ENCODE measurements at places on chromosomes 3 and 15.

DNA sequence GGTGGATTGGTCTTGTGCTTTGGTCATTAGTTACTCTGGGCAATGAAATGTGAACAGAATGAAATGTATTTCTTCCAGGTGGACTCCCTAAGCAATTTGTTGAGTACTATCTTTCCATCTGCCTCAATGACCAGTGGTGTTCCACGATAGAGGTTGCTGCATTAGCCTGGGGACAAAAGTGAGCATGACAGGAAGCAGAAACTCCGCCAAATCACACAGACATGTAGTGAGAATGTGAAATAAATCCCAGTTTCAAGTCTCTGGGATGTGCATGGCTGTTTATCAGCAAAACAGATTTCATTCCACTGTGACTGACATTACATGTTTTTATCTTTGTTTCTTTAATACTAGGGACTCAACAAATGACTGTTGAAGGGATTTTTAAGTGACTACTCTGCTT, 63.3 kb upstream of the DCBLD2 start:
- no peak for DNase-seq

GRCh38 chr3:12473511-12473910, 10.8 kb upstream of the TSEN2 start:
- no peak for DNase-seq

DNA sequence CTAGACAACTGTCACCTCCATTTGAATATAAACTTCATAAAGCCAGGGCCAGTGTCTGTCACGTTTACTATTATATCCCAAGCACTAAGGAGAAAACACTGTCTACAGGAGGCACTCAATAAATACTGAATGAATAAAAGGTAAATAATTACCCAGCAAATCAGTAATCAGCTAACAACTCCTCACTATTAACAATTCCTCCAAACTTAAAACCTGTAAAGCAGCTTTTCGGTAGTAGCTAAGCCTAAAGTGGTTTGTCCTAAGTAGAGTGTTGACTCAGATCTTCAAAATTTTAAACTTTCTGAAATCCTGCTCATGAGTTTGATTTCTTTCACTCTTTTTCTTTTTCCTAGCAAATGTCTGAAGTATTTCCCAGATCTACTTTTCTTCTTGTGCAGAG, 39.9 kb downstream of the C3orf80 start:
- DNase-seq, result no peak

DNA sequence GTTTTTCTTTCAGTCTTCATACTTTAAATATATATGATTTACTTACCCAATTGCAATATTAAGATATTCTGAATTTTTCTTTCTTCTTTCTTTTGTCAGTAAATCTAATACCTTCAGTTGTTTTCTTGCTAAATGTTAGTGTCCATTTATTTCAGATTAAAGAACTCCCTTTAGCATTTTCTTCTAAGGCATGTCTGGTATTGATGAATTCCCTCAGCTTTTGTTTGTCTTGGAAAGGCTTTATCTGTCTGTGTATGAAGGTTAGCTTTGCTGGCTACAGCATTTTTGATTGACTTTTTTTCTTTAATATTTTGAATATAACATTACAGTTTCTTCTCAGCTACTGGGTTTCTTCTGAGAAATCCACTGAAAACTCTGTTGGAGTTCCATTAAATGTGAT, 64.0 kb upstream of the PLSCR4 start:
- no peak for DNase-seq

DNA sequence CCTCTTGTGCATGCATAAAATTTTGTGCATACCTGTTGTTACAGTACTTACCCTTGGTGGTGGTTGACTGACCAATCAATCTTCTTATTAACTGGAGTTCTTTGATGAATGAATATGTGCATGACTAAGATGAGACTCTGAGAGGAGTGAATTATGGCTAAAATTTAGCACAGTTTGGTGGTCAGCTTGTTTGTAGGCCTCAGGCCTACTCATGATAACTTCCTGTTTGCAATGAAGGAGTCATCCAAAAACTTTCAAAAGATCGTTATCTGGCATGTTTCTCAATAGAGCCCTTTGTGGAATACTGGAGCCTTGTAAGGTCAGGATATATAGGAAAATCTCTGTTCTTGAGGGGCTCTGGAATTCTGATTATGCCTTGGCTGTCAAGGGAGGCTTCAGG, 66.5 kb downstream of the LEKR1 start:
- DNase-seq, result no peak

GRCh38 chr15:42154212-42154941, 2.1 kb downstream of the PLA2G4F start:
- DNase-seq, result no peak

DNA sequence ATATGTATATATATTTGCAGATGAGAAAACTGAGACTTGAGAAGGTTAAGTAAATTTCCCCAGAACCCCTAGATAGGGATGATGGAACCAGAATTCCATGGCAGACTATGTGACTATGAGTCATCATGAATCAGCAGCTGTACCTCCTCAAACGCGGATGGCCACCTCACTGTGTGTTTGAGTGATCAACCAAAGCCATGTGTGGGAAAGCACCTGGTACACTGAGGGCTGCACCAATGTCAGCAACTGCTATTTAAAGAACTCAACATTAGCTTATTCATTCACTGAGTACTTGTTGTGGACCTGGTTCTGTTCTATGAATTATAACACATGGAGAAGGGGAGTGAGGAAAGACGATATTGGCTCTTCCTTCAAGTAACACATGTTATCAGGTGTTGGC, 377.0 kb downstream of the GAP43 start:
- DNase-seq, result no peak

DNA sequence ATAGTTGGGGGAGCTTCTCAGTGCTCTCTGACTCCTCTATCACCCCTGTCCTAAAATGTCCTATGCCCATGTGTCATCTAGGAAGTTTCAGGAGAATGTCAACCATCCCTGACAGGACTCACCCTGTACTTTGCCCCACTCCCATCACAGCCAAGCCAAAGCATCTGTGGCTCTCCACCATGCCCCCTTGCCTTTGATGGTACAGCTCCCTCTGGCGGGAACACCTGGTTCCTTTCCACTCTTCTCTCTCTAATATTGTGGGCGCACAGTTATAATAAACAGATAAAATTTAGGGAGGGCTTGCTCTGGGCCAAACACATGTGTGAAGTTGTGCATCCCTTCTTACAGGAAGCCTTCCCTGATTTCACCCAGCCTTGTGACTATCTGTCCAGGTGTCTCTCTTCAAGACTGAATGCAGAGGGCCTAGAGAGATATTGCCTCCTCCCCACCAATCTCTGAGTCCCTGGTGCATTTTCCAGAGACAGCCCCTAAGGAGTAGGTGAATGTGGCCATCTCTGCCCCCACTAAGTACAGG, 62.8 kb downstream of the ISG20 start:
- no peak for DNase-seq

- no peak for DNase-seq
Observed at GRCh38 chr3:57598765-57599360, 1.7 kb upstream of the ARF4 start.

DNA sequence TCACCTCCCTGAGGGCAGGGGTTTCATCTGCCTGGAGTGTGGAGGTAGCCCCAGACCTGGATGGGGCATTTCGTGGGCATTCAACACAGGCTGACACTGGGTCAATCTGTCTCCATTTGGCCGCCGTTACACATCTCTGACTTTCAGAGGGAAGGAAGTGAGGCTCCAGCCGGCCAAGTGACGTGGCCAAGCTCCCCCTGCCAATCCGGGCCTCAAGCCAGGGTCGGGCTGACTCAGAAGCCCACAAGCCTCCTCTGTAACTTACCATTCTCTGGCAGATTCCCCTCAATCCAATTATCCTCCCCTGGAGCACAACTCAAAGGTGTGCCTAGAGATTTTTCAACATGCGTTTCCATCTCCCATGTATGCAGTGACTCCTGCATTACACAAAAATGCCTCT, 227.6 kb downstream of the KLF13 start:
- no peak for DNase-seq
